ENCODE measurements at places on chromosomes 6 and 20. TPM values are rescaled to one million over a fixed set of nuclear protein-coding genes. Genes with fewer than 3 reads are reported as not detected.

Gene SOX4
- 65.6 TPM for total RNA-seq

Gene PAK5
- total RNA-seq: not detected

Gene PTK6
- total RNA-seq: not detected

Gene FNDC11
- 0.15 TPM for total RNA-seq

Gene AKAP12
- total RNA-seq: 340 TPM

Gene HUS1B
- total RNA-seq: 0.65 TPM

Gene ADGRG6
- total RNA-seq: 158 TPM

Gene DZANK1
- total RNA-seq: 0.65 TPM

Gene MCM3
- 80.6 TPM for total RNA-seq

Gene GDAP1L1
- total RNA-seq: not detected

Gene REM1
- total RNA-seq: not detected

Gene NOX3
- total RNA-seq: not detected

Gene PRSS35
- total RNA-seq: not detected

Gene C6orf58
- not detected for total RNA-seq

Gene ZBTB46
- total RNA-seq: 4.9 TPM

Gene DPM1
- 152 TPM for total RNA-seq

Gene POU3F2
- not detected for total RNA-seq

Gene PDE7B
- total RNA-seq: 18.8 TPM

Gene ARMH2
- total RNA-seq: not detected

Gene OXT
- not detected for total RNA-seq

Gene TCEA2
- 20.7 TPM for total RNA-seq

Gene OR2J3
- not detected for total RNA-seq

Gene SCUBE3
- total RNA-seq: 0.30 TPM

Gene BFSP1
- 2.9 TPM for total RNA-seq

Gene ELOVL4
- total RNA-seq: 2.3 TPM

Gene IMPG1
- total RNA-seq: under 0.01 TPM

Gene IL22RA2
- not detected for total RNA-seq

Gene PGC
- not detected for total RNA-seq

Gene SNPH
- total RNA-seq: 4.9 TPM

Gene DEFB128
- total RNA-seq: not detected

Gene FBXO30
- 12.7 TPM for total RNA-seq

Gene FOXS1
- not detected for total RNA-seq

Gene TNF
- under 0.01 TPM for total RNA-seq

Gene TBC1D22B
- total RNA-seq: 3.9 TPM

Gene PACRG
- not detected for total RNA-seq

Gene MAD2L1BP
- total RNA-seq: 29.9 TPM

Gene RBM24
- 1.3 TPM for total RNA-seq

Gene SLC22A23
- 3.8 TPM for total RNA-seq

Gene TSPO2
- total RNA-seq: not detected

Gene ZNF334
- total RNA-seq: 1.7 TPM

Gene LRRC1
- total RNA-seq: 6.8 TPM

Gene KIAA0408
- not detected for total RNA-seq

Gene ID4
- not detected for total RNA-seq

Gene TMEM244
- not detected for total RNA-seq

Gene TREM1
- total RNA-seq: not detected

Gene FLRT3
- total RNA-seq: under 0.01 TPM
